ENCODE measurements at places on chromosomes 12 and 14.

DNA sequence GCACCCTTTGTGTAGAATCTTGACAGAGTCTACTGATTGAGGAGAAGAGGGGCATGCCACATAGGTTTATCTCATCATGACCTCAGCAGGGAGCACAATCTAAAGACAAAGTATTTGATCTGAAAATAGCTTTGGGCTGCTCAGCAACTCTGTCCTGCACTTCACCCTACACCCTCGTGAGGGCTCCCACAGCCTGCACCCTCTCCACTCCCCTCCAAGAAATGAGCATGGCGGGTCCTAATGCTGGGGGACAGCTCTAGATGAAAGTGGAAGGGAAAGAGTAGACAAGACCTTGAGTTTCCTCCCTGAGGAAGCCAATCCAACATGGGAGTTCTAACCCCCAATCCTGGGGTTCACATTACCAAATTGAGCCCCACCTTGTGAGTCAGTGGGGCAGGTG lies 10.7 kb upstream of the KRT5 start:
- no peak for DNase-seq

DNA sequence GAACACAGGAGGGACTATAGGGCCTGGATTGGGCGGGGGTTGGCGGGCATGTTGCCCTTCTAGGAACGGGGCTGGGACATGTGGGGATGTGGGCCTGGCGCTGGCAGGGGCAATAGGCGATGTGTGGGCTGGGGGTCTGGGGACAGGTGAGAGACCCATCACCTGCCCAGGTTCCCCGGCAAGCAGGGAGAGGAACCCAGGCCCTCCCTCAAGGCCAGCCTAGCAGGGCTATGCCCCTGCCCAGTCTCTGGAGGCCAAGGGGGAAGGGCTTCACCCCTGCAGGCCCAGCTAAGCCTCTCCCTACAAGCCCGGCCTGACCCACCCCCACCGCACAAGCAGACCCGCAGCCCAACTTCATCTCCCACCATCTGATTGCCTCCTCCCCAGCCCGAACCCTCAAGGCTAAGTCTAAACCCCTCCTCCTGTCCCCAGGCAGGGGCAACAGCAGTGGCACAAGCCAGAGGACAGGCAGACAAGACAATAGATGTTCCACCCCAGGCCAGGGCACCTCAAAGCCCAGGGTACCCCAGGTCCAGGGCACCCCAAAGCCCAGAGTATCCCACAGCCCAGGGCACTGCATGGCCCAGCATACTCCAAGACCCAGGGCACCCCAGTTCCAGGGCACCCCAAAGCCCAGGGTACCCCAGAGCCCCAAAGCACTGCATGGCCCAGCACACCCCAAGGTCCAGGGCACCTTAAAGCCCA lies 6.5 kb downstream of the JAG2 start:
- DNase-seq, result no peak

DNA sequence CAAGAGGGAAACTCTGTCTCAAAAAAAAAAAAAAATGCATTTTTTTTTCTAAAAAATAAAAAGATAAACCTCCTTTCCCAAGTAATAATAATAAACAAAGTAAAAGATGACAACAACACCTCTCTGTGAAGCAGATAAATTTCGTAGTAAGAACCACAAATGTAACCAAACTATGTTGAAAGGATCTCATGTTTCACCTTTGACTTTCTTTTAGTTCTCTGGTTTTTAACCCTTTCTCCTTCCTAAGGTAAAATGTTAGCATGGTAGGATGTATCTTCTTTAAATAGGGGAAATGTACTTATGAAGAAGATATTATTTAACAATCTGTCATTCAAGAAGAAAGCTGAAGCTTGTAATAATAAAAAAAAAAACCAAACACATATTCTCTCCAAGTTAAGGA lies 1.8 kb upstream of the KLHL42 start:
- DNase-seq, result no peak

GRCh38 chr14:70660967-70661893 lies 19.5 kb downstream of the TTC9 start:
- DNase-seq, result peak; percentile 80

- DNase-seq, result peak; percentile 3
These were observed 392.3 kb downstream of the CCER1 start for GRCh38 chr12:90562671-90563070.

DNA sequence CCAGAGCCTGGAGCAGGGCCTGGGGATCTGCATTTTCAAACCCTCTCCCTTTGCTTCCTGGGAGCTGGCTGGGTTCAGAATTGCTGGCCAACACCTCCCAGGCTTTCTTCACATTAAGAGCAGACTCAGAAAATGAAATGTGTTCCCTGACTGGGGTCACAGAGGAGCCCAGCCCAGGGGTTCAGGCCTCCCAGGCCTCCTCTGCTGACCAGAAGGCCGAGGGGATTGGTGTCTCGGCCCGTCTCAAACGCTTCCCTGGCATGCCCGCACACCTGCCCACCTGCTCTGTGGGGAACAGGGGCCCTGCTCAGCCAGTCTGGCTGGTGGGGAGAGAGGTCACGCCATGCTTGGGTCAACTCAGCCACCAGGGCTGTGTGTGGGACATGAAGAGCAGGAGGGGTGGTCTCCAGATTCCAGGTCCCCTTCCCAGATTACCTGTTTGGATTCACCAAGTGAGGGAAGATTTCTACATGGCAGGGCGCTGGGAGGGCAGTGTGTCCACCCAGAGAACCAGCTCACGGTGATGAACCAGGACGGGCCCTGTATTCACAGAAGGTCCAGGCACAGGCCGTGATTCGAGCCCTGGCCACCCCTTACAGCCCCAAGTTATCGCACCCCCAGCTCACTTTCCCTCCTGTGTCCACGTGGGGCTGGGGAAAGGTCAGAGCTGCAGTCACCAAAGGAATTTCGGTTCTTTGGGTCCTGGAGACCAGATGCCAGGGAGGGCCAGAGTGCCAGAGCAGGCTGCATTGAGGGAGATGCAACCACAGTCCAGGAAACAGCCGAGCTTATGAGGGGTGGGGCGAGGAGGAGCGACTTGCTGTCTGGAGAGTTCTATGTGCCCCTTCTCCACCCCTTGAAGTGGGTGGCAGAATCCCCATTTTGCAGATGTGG lies 55.2 kb upstream of the RIN3 start:
- DNase-seq, result no peak

GRCh38 chr12:118044075-118044474 lies 16.9 kb downstream of the WSB2 start:
- DNase-seq, result no peak

- no peak for DNase-seq
These were observed 78.0 kb upstream of the OTX2 start for GRCh38 chr14:56888274-56888673.

- DNase-seq, result no peak
These were observed 100.5 kb downstream of the EEA1 start for GRCh38 chr12:92828565-92828964.

DNA sequence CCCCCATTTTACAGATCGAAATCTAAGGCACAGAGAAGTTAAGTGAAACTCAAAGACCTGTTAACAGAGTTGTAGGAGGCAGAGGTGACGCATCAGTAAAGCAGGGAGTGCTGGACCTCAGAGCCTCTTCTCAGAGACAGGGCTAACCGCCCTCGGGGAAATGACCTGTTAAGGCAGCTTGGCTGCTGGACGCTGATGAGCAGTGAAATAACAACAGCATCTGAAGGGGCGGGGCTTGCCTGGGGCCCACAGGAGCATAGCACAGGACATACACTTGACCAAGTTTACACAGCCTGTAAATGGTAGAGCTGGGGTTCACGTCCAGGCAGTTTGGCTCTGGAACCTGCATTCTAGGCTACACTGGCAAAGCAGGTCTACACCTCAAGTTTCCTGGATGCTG lies 39.3 kb downstream of the LRTM2 start:
- no peak for DNase-seq

GRCh38 chr14:96191353-96191752 lies 13.3 kb upstream of the BDKRB2 start:
- no peak for DNase-seq

DNA sequence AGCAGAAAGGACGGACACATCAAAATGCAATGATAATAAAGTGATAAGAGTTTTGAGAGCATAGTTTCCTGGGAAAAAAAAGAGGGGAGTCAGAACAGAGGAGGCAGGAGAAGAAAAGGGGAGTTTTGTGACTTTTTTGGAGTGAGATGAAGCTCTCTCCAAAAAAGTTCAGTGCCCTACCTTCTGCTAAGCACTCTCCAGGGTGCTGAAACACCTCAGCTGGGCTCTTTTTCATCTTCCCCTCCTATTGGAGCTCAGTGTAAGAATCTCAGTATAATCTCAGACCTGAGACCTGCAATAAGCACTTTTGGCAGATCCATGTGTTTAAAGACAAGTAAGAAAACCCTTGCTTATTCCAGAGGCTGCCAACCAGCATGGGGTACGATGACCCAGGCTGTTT lies 58.9 kb upstream of the SRRM4 start:
- peak; percentile 7 for DNase-seq

DNA sequence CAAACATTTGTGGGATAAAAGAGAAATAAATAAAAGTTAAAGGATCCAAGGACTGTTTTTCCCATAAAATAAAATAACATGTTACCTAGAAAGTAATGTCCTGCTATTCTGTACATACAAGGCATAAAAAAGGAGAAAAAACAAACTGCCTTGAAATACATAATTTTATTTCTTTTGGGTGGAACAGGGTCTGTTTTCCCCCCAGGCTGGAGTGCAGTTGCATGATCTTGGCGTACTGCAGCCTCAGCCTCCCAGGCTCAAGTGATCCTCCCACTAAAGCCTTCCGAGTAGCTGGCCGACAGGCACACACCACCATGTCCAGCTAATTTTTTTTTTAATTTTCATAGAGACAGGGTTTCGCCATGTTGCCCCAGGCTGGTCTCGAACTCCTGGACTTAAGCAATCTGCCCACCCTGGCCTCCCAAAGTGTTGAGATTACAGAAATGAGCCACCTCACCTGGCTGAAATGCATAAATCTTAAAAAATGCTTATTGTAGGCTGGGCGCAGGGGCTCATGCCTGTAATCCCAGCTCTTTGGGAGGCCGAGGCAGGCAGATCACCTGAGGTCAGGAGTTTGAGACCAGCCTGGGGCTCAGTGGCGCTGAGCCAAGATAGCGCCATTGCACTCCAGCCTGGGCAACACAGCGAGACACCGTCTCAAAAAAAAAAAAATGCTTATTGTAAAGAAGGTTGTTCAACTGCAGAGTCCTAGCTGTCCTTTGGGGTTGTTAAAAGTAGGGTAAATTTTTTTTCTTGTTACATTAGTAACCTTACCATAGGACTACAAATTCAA lies 4.1 kb upstream of the TUBA1C start:
- peak; percentile 35 for DNase-seq

DNA sequence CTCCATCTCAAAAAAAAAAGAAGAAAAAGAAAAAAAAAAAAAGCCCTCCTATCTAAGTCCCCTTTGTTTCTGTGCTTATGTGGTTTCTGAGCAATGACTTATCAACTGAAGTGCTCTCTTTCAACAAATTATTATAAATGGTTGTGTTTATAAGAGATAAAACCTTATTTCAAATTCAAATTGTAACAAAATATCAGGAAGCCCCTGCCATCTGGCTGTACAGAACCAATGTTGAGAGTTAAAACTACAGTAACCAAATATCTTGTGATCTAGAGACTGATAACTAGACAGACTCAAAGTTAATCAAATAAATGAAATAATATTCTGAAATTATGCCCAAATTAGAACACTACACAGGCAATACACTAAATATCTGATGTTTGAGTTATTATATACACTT lies 143.0 kb upstream of the CPNE8 start:
- no peak for DNase-seq

DNA sequence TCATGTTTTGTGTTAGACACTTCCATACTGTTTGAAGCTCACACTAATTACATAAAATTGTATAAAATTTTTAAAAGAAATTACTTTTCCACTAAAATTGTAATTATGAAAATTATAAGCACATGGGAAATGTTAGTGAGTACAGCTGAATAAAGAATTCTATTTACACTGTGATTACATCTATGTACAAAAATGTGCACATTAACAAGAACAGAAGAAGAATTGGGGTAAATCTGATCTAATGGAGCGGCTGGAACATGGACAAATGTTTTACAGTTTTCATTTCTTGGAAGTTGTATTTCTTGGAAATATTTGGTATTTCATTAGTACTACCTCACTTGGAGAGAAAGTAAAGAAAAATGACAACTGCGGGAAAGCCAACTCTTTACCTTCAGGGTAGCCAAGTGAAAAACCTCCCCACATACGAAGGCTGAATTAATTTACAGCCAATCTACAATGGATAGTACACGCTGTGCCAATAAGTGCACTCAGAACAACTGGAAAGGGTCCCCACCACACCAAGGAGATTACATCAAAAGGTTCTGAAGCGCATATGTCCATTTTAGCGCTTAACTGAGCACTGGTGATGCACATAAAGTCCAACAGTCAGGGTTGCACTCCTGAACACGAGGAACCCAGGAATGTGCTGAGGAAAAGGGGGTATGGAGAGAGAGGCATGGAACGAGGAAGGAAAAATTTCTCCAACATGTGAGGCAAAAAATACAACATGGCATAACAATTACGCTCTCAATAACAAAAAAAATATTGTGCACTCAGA lies 17.5 kb downstream of the MED13L start:
- DNase-seq, result peak; percentile 53

DNA sequence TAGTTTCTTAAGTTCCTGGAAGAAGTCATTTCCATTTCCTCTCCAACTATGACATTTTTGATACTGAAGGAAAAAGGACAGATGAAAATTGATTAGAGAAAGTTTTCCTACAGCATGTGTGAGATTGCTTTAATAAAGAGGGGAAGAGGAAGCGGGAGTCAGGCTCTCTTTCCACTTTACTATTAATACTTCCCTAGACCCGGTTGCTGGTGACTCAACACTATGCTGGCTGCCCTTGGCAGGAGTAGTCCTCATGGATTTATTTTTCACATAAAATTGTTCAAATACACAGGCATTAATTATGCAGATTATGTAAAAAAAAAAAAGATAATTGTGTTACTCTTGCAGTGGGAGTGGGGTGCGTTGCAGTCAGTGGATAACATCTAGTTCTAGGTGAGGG lies 293.4 kb downstream of the EGLN3 start:
- no peak for DNase-seq

DNA sequence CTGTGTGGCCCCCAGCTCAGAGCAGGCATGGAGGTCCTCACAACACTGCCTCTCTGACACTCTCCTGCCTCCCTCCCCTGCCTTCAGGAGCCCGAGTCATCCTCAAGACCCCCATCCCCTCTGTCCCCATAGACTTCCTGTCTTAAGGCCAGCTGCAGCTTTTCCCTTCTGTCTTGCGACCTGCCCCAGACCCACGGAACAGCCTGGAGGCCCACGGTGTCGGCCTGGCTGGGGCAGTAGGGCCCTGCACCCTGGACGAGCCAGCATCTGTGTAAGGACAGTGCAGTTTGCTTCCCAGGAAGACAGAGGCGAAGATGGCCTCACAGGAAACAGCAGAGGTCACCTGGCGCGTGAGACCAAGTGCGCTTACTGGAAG lies 9.7 kb downstream of the TEDC1 start:
- no peak for DNase-seq

DNA sequence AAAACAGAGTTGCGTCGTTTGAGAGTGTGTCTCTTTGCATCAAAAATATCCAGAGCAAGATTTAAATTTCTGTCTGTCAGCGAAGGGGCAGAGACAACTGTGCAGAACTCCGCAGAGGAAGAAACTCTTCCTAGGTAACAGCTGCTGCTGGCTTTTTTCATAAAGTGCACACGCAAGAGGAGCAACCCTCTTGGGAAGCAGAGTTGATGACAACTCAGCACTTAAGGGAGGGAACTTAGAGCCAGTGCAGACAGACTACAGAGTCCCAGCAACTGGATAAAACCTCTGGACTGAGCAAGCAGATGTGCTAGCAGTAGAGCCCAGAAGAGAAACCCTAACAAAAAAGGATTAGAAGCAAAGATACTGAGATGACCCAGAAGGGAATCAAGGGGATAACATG lies 337.1 kb downstream of the PCNX1 start:
- no peak for DNase-seq

All from stomach (tissue), 19 donors.